CD4-positive, alpha-beta T cell treated with Interleukin-12 subunit alpha and Interleukin-12 subunit beta, for 1 hour (primary cell): ENCODE measurements at places on chromosomes 1 and 21.

GRCh38 chr1:46041551-46041950 is 90.9 kb downstream of the PIK3R3 start:
- DNase-seq: no peak

- no peak for DNase-seq
These were observed 233.0 kb upstream of the KAZN start for GRCh38 chr1:14365301-14365988.

DNA sequence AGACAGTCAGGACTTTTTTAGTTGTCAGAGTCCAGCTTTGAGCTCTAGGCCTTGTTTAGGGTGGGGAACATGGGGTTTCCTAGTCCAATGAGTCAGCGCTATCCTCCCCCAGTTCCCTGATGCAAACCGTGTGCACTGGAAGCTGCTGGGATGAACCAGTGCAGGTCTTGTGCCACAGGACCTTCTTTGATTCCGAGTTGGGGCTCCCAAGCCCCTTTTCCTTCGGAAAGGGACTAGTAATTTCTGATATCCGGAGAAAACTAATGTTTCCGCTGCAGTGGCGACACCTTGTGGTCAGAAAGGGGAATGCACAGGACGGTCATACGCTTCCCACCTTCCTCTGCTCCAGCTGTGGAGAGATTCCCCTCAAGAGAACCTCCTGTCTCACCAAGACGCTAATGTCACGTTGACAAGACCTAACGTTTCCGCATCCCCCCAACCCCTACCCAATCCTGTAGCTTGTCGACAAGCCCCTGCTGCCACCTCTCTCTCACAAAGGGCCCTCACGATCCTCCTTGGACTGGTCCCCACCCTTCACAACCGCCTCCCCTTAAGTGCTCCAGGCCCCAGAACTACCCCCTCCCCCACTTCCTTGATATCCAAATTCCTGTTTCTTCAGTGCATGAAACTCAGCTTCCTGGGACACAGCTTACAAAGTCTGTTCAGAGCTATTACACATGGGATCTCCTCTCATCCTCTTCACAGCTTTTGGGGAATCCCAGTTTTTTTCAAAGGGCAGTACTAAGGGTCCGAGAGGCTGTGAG is 30.9 kb downstream of the GPA33 start:
- DNase-seq: peak; percentile 69

- no peak for DNase-seq
These were observed 3.8 kb downstream of the UTP25 start for GRCh38 chr1:209831615-209832014.

DNA sequence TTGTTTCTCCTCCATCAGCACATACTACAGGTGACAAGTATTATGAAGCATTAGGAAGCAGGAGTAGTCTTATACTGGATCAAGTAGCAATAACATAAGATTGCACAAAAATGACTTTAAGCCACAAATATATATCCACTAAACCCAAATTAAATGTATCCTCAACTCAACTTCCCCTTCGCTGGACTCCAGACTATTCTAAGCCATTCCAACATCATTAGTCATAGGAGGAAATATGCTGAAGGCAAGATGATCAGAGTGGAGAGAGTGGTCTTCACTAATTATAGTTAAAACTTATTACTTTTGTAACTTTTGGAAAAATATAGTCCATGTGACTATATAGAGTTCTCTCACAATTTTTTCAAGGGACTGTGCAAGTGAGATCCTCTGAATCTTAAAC is 390.7 kb upstream of the ZP4 start:
- DNase-seq: no peak

- no peak for DNase-seq
These were observed 1239.3 kb downstream of the MRPL39 start for GRCh38 chr21:24367936-24368335.

DNA sequence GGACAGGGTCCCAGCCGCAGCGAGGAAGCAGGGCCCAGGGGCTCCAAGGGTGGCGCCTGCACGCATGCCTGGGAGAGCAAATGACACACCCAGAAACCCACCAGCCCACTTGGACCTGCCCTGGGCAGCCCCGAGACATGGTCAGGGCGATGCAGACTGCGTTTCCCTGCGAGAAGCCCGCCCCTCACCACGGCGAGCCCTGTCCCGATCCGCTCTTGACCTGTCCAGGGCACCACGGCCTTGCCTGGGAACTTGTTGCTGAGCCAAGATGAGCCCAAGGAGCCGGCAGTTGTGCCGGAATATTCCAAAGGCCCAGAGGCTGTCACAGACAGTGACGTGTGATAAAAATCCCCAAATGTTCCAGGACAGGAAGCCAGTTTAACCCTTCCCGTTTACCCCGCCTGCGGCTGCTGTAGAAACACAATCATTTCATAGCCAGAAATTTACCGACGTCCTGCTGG is 78.1 kb downstream of the SIK1 start:
- no peak for DNase-seq
